ENCODE measurements at places on chromosomes 16 and 17.

DNA sequence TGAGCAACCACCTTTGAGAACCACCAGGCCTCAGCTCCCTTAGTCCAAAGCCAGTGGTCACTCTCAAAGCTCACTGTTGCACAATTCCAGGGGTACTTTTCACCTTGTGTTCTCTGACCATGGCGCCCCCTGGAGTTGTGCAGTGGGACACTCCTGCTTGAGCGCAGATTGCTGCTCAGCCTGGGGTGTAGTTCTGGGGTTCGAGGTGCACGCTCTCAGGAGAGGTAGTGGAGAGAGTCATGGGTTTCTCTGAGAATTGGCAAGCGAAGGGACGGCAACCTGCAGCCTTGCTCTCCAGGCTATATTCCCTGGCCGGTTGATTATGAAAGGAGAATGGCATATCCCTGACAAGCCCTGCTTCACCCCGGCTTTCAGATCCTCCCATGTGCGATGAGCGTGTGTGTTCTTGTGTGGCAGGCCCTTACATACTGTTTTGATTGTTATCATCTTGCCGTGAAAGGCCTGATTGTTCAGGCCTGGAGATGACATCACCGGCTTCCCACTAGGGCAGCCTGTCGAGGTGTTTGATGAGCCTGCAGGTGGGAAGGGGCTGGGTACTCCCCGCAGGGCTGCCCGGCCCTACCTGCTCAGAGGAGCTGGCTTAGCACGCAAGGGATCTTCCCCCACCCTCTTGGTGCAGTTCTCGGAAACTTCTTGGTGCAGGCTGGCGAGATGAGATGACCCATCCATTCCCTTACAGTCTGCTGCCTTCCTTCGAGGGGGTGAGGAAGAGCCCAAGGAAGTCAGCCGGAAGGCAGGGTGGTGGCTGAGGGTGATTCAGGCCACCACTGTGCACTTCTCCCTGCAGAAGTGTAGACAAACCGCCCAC, 431.2 kb downstream of the SLC39A11 start:
- no peak for DNase-seq

DNA sequence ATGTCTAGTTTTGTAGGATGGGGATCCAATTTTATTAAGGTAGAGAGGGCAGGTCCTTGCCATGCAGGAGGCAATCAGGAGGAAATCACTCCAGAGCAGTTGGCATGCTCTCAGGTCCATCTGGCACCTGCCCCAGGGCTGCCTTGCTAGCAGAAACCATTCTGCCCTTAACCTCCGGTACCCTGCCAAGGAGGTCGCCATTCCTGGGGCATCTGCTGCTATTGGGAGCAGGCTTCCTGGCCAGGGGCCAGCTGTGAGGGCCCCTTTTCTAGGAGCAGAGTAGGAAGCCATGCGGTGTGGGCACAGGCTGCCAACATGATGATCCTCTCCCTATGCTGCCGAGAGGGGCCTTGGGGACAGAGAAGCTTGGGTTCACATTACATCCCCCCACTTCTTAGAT, 47.6 kb upstream of the MGAT5B start:
- DNase-seq: no peak

DNA sequence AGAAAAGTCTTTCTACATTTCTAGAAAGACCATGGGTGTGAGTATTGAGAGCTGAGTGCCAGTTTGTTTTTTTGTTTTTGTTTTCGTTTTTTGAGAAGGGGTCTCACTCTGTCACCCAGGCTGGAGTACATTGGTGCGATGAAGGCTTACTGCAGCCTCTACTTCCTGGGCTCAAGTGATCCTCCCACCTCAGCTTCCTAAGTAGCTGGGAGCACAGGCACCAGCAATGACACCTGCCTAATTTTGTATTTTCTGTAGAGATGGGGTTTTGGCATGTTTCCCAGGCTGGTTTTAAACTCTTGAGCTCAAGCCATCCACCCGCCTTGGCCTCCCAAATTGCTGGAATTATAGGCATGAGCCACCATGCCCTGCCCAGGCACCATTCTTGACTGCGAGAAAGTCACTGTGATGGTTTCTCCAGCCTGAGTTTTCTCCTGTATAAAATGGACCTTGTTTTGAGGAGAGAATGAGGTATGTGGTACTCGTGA, 673.8 kb downstream of the MAF start:
- no peak for DNase-seq

DNA sequence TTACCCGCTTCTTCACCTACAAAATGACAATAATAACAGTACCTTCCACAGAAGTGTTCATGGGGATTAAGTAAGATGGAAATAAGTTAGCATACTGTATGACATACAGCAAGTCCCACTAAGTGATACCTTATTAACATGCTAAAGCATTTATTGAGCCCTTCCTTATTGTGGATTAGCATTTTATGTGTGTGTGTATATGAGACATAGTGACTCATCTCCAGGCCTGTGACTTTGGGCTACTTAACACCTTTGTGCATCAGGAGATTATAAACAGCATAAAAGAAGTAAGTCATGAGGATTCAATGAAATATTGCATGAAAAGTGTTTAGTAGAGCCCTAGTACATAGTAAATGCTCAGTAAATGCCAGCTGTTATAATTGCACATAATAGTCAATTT, 52.9 kb downstream of the CA10 start:
- no peak for DNase-seq

GRCh38 chr16:58814348-58814801, 80.3 kb upstream of the GOT2 start:
- peak; percentile 54 for DNase-seq

DNA sequence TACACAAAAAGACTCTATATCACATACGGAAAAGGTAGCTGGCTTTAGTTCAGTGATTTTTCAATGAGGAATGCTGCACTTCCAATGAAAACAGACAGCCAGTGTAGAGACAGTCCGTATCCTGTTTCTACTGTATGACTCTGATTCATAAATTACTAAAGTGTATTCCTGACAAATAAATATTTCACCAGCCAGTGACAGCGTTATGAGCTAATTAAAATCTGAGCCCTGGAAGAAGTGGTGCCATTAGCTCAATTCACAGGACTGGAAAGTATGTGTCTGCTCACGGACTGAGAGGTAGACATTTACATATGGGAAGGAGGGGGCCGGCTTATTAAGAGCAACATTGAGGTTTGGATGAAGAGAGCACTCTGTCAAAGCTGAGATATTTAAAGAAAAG, 207.9 kb upstream of the RBFOX1 start:
- no peak for DNase-seq

DNA sequence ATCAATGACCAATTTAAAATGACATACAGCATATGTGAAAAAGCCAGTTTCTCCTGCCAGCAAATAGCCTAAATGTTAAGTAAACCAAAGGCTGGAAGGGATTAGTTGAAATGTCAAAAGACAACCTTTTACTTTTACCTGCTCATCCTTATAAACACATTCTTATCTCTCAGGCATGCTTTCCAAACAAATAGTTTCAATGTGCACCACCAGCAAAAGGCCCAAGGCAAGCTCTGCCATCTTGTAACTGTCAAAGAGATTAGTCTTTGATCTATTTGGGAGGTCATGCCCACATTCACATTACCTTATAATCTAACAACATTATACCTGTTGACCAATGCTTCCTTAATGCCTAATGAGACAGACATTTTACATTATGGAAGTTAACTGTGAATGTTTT, 132.2 kb upstream of the NACA2 start:
- DNase-seq: no peak

DNA sequence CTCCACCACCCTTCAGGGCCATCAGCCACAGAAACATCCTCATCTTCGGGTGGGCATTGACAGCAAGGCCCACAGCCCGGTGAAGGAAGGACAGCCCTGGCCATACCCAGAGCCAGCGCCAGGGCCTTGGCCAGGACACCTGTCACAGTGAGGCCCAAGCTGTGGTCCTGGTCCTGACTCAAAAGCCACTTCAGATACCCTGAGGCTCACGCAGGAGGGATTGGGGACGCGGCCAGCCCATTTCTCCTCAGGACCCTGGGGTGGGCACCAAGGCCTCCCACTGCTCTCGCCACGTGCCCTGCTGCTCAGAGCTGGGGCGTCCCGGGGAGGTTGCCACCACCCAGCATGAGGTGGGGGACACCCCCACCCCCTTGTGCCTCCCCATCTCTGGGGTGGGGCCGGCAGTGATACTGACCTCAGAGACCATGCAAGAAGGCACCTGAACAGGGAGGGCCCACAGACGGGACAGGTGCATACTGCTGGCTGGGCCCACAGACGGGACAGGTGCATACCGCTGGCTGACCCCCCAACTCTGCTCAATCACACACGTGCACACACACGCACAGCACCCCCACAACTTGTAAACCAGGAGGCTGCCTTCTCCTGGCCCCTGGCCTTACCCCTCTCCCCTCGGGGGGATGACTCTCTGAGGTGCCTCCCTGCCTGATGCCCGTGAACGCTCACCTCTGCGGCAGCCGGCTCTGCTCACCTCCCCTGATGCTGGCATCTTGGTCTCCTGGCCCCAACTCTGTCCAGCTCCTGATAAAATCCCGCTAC, 14.2 kb downstream of the SLC7A5 start:
- DNase-seq: no peak

DNA sequence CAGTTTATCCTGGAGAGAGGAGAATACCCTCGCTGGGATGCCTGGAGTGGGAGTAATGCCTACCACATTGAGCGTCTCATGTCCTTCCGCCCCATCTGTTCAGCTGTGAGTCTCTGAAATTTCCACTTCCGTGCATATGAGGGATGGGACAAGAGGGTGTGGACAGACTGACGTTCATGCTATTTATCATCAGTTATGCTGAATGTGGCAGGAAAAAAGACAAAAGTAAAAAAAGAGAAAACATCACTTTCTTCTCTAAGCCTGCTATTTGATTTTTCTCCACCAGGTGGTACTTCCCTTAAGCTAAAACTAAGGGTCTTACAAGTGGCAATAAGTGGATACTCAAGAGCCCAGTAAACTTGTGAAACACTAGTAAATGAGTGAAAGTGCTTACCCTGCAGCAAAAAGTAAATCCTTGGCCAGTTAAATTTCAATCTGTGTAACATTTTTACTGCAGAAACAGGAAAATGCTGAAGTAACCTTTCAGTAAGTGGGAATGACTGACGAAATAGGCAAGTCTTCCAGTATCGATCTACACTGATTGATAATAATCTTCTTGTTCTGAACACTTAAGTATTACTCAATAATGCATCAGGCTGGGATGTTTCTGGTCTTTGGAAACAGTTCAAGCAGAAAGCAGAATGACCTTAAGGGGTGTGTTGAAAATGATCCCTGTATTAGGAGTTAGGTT, 5.6 kb downstream of the CRYBA1 start:
- no peak for DNase-seq

DNA sequence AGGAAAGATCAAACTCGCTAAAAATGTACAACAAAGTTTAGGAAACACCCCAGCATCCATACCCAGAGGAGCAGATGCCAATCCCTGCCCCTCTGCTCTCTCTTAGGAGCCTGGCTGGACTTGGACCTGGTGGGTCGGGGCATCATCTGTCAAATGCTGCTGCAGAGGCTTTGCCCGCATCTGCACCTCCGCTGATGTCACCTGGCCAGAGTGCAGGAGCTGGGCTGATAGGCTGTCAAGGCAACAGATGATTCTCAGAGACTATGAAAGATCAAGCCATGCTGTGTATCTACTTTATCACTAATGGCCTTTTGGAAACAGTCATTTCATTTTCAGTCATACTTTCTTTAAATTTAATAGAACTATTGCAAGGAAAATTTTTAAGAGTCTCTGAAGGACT, 15.9 kb upstream of the LCMT1 start:
- no peak for DNase-seq

DNA sequence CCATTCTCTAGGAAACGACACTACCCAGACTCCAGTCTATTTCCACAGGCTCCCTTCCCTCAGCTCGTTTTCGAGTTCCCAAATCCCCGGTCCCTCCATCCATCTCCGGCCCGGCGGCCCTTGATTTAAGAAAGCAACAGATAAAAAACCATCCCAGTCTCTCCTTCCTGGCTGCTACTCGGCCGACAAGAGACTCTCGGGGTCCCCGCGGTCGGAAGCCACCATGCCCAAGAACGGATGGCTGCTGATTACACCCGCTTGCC, 182 bp downstream of the RPL26 start:
- no peak for DNase-seq

All from neuronal stem cell (in vitro differentiated cells).